Fibroblast of the aortic adventitia (primary cell): ENCODE measurements at places on chromosomes 7 and 10.

DNA sequence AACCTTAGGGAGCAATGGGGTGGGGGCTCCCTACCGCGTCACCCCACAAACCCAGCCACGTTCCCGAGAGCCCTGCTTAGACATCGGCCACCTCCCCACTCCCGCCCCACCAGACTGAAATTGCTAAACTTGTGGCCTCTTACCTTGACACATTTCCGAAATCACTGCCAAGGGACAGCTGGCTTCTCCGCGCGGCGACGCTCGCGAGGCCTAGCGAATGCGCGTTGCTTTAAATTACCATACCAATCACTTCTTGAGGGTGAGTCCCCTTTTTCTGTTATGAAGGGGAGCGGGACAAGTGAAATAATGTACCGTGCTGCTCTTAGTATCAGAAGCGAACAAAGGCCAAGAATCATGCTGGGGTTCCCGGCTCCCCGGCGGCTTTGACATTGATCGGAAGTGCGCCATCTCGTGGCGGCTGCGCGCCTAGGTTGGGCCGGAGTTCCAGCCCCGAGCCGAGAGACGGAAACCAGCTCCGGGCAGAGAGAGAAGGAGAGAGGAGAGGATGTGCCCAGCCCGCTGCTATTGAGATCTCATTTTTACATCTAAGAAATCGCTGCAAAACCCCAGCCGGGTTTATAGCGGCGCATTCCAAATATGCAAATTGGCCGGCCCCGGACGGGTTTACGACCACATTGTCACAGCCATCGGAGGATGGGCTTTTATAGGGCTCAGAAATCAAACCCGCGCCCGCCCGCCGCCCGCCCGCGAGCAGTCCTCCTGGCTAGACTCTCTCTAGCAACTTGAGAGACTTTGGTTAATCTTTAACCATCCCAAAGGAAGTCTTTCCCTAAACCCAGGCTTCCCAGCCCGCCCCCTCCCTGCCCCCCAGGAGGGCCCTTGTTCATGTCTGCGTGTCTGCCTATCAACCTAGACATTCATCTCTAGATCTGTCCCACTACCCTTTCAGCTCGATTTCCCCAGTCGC is 5.3 kb downstream of the HOXA11 start:
- peak; percentile 52 for DNase-seq

- DNase-seq: peak; percentile 5
Measured at GRCh38 chr10:86306628-86307278, 59.8 kb downstream of the GRID1 start.

DNA sequence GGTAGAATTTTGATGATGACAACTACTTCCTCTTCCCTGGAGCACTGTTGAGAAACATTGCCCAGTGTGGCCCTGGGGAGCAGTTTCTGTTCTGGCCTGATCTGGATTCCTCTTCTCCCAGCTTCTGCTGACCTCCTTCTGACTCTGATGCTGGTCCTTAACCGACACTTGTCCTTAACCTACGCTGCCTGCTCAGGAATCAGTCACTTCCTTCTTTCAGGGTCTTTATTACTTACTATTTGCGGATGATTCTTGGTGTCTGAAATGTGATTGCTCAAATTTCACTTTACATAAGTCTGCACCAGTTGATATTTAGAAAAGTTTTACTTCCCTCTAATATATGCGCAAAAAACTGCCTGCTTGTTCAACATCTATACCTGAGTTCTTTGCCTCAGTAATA is 164.1 kb downstream of the PTEN start:
- no peak for DNase-seq

GRCh38 chr7:28973591-28973990 is 15.5 kb upstream of the TRIL start:
- no peak for DNase-seq

- no peak for DNase-seq
Measured at GRCh38 chr10:101903827-101904550, 60.4 kb upstream of the KCNIP2 start.

DNA sequence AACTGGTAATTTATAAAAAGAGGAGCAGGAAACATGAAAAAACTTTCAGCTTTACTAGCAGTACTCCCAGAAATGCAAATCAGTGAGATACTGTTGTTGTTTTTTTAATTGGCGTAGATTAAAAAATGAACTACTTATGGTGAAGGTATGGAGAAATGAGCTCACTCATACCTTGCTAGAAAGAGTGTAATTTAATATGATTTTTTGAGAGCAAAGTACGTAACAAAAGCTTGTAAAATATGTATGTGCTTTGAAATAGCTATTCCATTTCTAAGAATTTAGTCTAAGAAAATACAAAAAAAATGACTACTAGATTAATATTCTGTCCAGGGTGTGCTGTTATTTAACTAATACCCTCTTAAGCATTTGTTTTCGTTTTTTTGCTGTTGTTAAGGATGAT is 5.5 kb downstream of the CUL1 start:
- no peak for DNase-seq

- DNase-seq: no peak
Measured at GRCh38 chr7:74407958-74408357, 45.7 kb upstream of the GTF2IRD1 start.

DNA sequence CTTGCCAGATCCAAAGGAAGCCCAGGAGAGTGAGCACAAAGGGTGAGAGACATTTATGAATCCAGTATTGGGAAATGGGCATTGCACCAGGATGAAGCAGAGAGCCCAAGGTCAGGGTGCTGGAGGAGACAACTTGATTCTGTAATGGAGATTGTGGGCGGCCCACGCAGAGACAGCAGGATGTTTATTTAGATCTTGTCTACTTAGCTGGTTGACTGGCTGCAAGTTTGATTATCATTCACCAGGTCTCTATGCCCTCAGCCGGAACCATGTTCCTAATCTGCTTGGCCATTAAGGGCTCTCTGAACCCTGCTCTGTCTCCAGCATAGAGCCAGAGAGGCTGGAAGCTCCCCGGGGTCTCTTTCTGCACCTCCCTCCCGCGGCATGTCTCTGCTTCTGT is 188.7 kb downstream of the PLXNA4 start:
- no peak for DNase-seq
